ENCODE measurements at places on chromosomes 11 and 22.
A peak's percentile ranks its signal among the peaks of the same experiment; 100 is the strongest.

GRCh38 chr11:28592141-28592540, 484.0 kb downstream of the METTL15 start:
- DNase-seq, result no peak

DNA sequence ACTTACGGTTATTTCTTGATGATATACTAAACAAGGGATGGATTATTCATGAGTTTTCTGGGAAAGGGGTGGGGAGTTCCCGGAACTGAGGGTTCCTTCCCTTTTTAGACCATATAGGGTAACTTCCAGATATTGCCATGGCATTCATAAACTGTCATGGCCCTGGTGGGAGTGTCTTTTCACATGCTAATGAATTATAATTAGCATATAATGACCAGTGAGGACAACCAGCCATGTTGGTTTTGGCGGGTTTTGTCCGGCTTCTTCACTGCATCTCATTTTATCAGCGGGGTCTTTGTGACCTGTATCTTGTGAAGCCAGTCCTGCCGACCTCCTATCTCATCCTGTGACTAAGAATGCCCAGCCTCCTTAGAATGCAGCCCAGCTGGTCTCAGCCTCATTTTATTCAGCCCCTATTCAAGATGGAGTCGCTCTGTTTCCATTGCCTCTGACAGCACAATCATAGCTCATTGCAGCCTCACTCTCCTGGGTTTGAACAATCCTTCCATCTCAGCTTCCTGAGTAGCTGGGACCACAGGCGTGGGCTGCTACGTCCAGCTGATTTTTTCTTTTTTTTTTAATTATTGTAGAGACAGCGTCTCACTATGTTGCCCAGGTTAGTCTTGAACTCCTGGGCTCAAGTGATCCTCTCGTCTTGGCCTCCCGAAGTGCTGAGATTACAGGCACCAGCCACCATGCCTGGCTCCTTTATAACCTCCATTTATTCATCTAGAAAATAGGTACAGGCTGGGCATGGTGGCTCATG, 52.6 kb upstream of the EMID1 start:
- no peak for DNase-seq

GRCh38 chr11:126748100-126748791, 252.3 kb downstream of the KIRREL3 start:
- DNase-seq, result peak; percentile 72

GRCh38 chr11:129996113-129996870, 6.3 kb downstream of the PRDM10 start:
- no peak for DNase-seq

GRCh38 chr11:30861064-30861463, 274.9 kb upstream of the MPPED2 start:
- no peak for DNase-seq

DNA sequence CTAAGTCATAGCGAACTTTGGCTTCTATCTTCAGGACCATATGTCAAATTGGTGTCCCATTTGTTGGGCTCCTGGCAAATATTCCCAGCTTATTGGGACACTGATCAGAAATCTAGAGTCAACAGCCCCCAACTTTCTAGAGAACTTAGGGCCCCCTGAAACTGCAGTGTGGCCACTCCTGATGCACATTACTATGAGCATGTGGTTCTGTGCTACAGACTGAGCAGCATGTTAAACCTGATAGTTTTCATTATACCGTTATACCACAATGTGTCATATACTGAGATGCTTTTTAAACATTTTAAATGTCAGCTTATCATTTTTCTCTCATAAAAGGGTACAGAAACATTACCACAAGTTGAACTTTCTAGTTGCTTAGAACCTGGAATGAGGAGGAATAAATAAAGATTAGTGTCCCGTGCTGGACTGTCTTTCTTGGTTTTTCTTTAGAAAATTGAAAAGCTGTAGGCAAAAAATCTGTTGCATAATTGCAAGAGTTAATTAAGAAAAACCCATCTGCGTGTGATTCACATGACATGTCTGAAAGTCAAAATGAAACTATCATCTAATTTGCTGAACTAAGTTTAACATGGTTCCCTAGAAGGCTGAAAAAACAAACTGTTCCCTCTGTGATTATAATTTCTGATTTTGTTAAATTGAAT, 16.4 kb upstream of the CTSC start:
- DNase-seq, result no peak

DNA sequence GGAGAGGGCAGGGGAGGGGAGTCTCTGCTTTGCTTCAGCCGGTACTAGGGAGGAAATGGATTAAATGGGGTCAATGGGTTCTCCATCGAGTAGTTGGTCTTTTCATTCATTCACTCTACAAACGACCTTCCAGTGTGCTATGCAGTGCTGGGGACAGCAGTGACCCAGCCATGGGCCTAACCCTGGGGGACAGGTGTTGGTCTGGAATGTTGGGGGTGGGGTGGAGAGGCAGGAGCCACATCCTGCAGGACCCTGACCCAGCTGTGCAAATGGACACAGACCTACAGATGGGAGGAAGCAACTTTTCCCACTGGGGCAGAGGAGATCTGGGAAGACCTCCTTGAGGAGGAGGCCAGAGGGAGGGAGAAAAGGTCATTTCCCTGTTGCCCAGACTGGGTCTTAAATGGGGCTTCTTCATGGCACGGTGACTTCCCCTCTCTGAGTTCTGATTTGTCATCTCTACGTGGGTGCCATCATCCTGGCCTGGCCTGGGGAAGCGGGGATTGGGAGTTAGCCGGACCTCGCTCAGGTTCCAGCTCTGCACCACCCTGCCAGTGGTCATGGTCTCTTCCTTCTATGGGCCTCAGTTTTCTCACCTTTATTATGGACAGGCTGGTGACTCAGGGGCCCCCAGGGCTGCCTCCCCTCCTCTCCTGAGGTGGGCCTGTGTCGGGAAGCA, 2.0 kb downstream of the CYTH4 start:
- no peak for DNase-seq

DNA sequence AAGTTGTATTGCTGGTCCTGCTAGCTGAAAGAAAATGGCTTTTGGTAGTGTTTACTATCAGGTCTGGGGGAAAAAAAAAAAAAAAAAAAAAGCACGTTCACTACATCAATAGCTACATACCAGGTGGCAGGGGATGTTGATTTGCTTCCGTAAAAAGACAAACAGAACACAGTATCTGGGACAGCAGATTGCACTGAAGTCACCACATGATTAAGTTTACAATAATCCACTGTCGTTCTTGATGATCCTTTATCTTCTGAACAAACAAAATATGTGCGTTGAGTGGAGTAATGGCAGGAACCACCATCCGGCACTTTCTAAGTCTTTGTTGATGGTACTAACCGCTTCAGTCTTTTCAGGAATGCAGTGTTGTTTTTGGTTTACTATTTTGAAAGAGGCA, 48.7 kb downstream of the DDX6 start:
- DNase-seq, result peak; percentile 41

- no peak for DNase-seq
Measured at GRCh38 chr22:47034076-47034808, 271.8 kb downstream of the TBC1D22A start.

- no peak for DNase-seq
Measured at GRCh38 chr11:131776211-131776610, 405.8 kb downstream of the NTM start.

DNA sequence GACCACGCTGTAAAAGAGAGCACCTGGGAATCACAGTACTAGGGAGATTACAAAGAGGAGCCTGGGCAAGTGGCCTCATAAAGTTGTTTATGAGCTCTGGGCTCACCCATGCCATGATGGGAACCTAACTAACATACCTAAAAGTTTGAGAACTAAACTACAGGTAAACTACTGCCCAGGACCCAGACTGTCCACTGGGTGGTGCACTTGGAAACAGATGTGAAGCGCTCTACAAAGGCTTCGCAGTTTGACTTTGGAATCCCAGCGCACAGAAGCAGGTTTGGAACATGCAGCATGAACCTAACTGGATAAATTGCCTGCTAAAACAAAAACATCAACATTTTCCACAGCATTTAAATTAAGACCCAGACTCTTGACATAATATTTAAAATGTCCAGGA, 418.6 kb downstream of the FAM181B start:
- DNase-seq, result no peak

GRCh38 chr11:69721106-69721505, 17.3 kb upstream of the FGF19 start:
- DNase-seq, result no peak

GRCh38 chr22:44448271-44448830, 49.7 kb downstream of the RTL6 start:
- no peak for DNase-seq

- DNase-seq, result no peak
Measured at GRCh38 chr11:134764966-134765365, 352.9 kb upstream of the B3GAT1 start.

DNA sequence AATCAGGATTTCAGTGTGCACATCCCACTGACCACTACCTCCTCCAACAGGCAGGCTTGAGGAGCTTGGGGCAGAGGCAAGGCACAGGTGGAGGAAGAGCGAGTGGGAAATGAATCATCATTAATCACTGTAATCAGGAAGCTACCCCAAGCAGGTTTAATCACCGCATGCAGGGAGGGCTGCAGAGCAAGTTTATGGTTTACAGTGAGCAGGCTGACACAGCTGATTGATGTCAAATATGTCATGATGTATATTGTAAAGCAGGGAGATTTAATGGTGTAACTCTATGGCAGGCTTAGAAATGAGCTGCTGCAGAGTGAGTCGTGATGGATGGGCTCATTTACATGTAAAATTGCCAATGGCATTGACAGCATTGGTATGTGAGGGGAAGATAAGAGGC, 441.0 kb downstream of the NTM start:
- DNase-seq, result no peak

DNA sequence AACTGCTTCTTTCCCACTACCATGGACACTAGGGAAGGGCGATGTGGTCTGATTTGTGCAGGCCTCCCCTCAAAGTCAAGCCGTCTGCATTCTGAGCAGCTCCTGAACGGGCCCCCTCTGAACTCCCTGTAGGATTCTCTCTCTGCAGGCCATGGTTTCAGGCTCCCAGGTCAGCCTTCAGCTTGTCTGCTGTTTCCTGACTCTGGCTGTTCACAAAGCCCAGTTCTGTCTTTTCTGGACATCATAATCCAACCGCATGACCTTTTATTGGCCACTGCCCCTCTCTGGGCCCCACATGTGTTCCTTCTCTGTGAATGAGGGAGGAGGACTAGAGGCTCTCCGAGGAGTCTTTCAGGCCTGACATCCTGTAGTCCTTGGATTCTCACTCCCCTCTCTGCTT, 161.0 kb downstream of the FEZ1 start:
- no peak for DNase-seq

DNA sequence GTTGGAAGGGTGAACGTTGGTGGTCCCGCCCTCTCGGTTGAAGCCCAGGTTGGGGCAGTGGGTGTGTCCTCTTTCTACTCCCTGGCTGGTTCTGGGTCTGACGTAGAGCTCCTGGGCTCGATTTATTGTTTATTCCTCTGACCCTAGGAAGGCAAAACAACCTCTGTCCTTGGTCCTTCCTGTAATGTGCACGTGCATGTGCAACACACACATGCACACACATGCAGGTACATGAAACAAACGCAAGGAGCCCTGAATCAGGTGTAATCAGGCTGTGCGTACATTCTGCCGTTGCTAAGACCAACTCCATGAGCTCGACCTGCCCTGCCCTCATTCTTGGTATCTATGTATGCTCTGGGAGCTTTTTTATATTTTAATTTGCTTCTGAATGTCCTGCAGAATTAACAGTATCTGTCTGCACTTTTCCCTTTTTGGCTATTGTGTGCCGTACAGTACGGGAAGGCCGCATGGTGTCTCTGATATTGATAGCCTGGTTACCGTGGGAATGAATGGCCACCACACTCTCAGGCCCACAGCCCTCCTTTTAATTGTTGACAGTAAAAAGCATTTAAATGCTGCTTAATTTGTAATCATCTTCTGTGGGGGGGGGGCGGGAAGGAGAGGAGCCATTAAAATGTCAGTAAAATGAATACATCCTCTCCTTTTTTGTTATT, 66.0 kb upstream of the NNMT start:
- DNase-seq, result no peak

GRCh38 chr11:130246738-130247137, 68.0 kb downstream of the ZBTB44 start:
- DNase-seq, result no peak

DNA sequence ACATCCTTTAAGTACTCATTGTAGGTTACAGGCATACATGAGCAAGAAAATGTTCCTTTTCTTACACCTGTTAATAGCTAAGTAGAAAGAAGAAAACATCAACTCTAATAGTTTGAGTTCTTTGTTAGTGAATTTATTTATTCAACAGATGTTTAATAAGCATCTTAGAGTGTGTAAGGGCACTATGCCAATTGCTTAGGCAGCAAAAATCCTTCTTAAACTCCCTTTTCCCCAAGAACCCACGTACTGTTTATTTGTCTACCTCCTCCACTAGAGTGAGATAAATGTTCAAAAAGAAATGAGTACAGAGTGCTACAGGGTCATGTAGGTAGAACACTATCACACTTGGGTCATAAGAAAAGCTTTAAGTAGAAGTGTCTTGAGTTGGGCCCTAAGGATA, 131.4 kb downstream of the CD44 start:
- DNase-seq, result no peak

- no peak for DNase-seq
Measured at GRCh38 chr11:128618603-128619002, 31.2 kb upstream of the ETS1 start.

- DNase-seq, result no peak
Measured at GRCh38 chr11:19954899-19955298, 205.4 kb downstream of the DBX1 start.

GRCh38 chr22:23563111-23563510, 17.0 kb downstream of the IGLL1 start:
- DNase-seq, result no peak

DNA sequence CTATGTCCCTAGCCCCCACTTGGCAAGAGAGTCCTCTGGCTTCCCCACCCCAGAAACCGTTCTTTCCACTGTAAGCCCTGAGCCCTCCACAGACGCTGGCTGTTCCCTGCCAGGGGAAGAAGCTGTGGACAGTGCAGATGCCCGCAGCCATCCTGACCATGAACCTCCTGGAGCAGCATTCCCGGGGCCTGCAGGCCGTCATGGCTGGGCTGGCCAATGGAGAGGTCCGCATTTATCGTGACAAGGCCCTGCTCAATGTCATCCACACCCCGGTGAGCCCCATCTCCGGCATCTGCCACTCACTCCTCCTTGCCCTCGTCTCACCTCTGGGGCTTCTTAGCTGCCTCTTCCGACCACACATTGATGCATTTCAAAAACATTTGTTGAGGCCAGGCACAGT, 13.2 kb downstream of the BBS1 start:
- no peak for DNase-seq

GRCh38 chr22:25569983-25570382, 5.5 kb downstream of the GRK3 start:
- no peak for DNase-seq

GRCh38 chr11:62201376-62201775, 7.1 kb upstream of the SCGB2A1 start:
- no peak for DNase-seq

DNA sequence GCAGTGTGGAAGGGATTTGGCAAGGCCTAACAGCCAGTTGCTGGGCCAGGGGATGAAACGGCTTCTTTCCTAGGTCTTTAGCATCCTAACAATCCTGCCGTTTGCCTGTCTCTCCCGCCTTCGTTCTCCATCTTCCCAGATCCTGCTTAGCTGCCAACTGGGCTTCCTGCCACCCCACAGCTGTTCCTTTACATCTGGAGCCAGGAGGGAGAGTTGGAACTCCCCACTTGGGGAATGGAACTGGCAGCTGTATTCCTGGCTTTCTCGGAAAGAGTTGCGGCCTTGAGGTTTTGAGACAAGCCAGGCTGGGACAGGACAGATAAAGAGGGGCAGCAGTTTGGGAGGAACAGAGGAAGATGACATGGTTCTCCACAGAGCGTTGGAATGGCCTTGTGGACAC, 59.6 kb downstream of the ST3GAL4 start:
- no peak for DNase-seq

All from NCI-H774 (cell line).